Stimulated activated CD8-positive, alpha-beta memory T cell treated with anti-CD3 and anti-CD28 coated beads, Interleukin-15, amount 100 ng/mL, for 24 hours (primary cell): ENCODE measurements at places on chromosomes 4 and X.

DNA sequence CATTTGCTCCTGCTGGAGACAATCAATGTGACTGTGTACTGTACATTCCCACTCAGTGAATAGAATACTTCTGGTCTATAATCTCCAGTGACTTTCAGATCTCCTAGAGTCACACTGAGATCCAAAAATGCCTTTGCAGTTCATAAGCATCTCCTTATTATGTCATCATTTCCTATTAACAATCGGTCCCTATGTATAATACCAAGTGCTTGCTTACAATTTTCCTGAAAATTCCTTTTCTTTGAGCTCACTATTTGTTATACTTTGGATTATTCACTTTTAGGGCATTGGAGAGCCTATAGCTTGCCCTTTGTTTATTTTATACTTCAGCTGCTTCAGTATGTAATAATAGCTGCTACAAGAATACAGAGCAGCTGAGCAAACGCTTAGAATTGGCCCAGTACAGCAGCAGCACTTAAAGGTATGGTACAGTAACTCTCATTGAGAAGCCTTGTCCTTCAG lies 313.0 kb downstream of the DCTD start:
- no peak for DNase-seq

- DNase-seq = no peak
Observed at GRCh38 chr4:139655116-139655515, 10.5 kb upstream of the MGST2 start.

DNA sequence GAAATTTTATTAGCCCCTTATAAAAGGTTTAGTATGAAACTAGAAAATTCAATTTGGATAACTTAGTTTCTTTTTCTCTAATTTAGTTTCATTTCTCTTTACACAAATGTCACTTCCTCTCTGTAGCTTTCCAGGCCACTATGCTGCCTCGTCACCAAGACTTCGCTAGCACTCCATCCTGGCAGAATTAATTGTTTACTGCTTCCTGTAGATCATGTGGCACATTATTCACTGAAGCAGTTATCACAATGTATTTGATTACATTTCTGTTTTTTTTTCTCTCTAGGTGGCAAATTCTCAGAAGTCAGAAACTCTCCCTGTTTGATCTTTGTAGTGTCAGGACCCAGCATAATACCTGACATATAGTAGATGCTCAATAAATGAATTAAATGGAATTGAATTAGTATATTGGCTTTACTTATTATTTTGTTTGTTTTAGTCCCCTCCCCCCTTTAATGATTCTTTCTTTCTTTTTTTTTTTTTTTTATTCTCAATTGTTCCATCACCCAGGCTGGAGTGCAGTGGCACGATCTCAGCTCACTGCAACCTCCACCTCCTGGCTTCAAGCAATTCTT lies 9.3 kb upstream of the SAT1 start:
- no peak for DNase-seq

- DNase-seq = no peak
Observed at GRCh38 chr4:186081202-186081807, 12.3 kb downstream of the TLR3 start.

- no peak for DNase-seq
Observed at GRCh38 chr4:139420652-139421051, 33.3 kb upstream of the RAB33B start.

- DNase-seq = no peak
Observed at GRCh38 chr4:149279776-149280175, 535.9 kb downstream of the IQCM start.
